HT1080 (cell line): ENCODE measurements at places on chromosomes 1 and 21. TPM values are rescaled to one million over a fixed set of nuclear protein-coding genes. Genes with fewer than 3 reads are reported as not detected.
A peak's percentile ranks its signal among the peaks of the same experiment; 100 is the strongest.

The KIF2C gene
- 69.9 and 75.6 TPM in 2 replicates for total RNA-seq

The KANK4 gene
- not detected in 2 replicates for total RNA-seq

The VHLL gene
- not detected in 2 replicates for total RNA-seq

The RUNX3 gene
- 3.2 and 5.5 TPM in 2 replicates for total RNA-seq

DNA sequence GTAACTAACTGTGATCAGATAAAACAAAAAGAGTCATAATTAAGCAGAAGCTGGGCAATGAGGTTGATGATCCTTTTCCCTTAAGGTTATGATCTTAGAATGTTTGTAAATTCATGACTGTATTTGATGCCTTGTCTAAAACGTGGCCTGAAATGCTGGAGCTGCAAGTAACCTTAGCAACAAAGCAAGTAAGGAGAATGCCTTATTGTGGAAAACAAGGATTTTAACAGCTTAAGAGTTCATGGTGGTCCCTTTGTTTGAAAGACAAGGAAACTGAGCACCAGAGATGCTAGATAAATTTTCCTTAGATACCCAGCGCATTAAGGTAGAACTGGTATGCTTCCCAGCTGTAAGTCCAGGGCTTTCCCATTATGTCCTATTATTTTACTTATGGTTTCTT lies 25.7 kb upstream of the XPR1 start:
- no peak for DNase-seq

The ERICH3 gene
- total RNA-seq, result 0.05 TPM in 1 of 2 replicates, not detected in the other

The CSF3R gene
- not detected in 2 replicates for total RNA-seq

The PHTF1 gene
- 28.2 and 34.5 TPM in 2 replicates for total RNA-seq

- no peak for DNase-seq
These were observed 49.8 kb upstream of the MROH9 start for GRCh38 chr1:170885551-170885950.

- DNase-seq, result no peak
These were observed 357.1 kb downstream of the OMA1 start for GRCh38 chr1:58189453-58189852.

The SPRR2G gene
- total RNA-seq, result not detected in 2 replicates

DNA sequence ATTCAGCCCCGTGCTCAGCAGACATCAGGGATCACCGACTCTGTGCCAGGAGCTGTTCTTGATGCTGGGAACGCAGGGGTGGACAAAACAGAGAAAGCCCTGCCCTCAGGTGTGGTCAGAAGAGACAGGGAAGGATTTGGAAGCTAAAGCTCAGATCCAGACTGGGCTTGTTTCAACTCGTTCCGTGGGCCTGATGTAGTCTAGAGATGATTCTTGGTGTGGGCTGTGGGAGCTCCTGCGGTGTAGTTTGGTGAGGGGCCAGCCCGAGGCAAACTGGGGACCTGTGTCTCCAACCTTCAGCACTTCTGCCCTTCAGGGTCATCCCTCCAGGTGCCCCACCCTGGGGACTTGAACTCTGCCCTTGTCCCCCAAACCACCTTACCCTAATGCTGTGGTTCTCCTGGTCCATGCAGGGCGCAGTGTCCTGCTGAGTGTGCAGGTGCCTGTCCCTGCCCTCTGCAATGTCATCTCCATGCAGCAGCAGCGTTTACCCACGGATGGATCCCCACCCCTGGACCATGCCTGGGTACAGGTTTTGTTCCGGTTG lies 17.3 kb upstream of the ABCG1 start:
- no peak for DNase-seq

The ADCY10 gene
- not detected in 2 replicates for total RNA-seq

The LRP8 gene
- total RNA-seq, result 44.4 and 65.3 TPM in 2 replicates

The IL20 gene
- total RNA-seq, result not detected in 2 replicates

- DNase-seq, result no peak
These were observed 17.3 kb upstream of the ADARB1 start for GRCh38 chr21:45056917-45057560.

The PLA2G5 gene
- total RNA-seq, result not detected in 2 replicates

The FCAMR gene
- not detected in 2 replicates for total RNA-seq

DNA sequence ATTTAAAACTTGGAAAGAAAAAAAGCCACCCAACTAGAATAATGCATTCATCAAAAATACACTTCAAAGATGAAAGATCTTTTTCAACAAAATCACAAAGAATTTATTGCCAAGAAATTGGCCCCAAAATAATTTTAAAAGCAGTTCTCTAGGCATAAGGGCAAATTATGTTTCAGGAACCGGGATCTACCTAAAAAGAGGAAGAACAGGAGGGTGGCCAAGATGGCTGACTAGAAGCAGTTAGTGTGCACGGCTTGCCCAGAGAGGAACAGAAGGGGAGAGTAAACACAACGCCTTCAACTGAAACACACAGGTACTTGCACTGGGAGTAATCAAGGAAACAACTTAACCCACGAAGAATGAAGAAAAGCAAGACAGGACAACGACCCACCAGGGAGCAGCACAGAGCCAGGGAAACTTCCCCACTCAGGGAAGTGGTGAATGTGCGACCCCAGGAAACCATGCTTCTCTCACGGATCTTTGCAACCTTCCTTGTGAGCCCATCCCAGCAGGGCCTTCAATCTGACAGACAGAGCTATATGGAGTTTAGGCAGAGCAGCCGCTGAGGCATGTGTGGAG lies 46.1 kb downstream of the ACKR1 start:
- DNase-seq, result peak; percentile 15

GRCh38 chr1:244654108-244655038 lies 1.4 kb downstream of the DESI2 start:
- peak; percentile 13 for DNase-seq

- no peak for DNase-seq
These were observed 28.1 kb downstream of the KCNA10 start for GRCh38 chr1:110490791-110491451.

DNA sequence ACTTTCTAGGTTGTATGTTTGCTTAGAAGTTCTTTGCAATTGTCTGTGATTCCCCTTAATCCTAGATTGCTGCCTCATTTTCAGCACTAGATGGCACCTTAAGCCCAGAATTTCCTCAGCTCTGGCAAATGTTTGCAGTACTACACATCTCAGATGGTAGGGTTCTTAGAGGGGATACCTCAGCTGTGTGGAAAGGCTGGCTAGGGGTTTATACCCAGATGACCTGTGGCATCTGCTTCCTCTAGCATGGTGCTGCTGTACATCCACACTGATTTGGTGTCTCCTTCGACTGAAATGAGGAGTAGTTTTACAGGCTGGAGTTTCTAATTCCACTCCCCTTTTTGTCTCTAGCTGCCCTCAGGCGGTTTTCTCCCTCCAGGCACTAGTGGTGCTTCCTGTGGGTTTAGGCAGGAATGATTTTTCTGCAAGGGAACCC lies 23.5 kb downstream of the ASB17 start:
- DNase-seq, result peak; percentile 59
